Heart right ventricle (tissue), 16 donors: ENCODE measurements at places on chromosomes 7 and 10.

DNA sequence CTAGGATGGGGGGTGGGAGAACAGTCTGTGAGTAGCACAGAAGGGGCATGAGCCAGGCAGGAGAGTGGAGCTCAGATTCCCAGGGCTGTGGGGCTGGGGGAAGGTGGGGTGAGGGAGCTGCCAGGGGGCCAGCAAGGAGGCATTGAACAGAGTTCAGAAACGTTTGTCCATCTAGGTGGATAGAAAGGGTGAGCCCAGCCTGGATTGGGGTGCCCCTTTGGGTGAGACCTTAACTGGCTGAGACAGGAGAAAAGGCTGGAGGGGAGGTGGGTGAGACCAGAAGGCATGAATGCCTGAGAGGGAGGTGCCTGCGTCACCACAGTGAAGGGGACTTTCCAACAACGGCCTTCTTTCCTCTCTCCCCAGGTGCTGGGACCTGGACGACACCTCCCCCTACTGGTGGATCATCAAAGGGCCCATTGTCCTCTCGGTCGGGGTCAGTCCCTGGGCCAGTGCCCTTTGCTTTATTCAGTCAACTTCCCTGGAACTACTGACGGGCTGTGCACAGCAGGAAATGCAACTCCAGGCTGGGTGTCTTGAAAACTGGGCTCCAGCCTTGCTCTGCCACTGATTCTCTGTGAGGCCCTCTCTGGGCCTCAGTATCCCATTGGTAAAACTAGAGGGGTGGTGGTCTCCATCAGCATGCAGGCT, 11.0 kb downstream of the GHRHR start:
- peak; percentile 69 for DNase-seq
- H3K27me3 ChIP-seq, result peaks cover 36% of the 10 kb centered on the region
- no peaks in the 10 kb centered on the region for H3K36me3 ChIP-seq
- H3K4me1 ChIP-seq, result no peaks in the 10 kb centered on the region

- DNase-seq, result no peak
- H3K36me3 ChIP-seq, result no peaks in the 10 kb centered on the region
- H3K4me3 ChIP-seq, result no peak overlapping the region
Observed at GRCh38 chr7:3912291-3912690, 611.2 kb downstream of the SDK1 start.

DNA sequence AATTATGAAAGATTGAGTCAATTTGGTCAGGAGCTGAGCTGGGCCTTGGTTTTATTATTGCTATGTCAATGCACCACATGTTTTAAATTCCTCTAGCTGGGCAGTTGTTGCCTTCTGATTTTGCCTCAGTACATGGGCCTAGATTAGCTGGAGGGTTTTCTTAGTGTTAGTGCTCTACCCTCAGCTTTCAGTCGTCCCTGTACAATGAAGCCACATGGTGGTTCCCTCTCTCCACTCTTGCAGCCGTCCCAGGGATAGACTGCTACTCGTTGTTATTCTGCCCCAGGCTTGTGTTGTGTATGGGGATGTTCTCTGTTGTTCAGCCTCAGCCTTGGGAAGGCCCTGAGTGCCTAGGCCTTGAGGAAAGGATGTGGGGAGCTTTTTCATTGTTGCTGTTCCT, 37.0 kb downstream of the NHLRC2 start:
- H3K36me3 ChIP-seq, result peaks cover 14% of the 10 kb centered on the region
- H3K27me3 ChIP-seq, result no peaks in the 10 kb centered on the region
- H3K4me1 ChIP-seq, result peaks cover 39% of the 10 kb centered on the region
- peak overlapping the region; percentile 56 for H3K27ac ChIP-seq
- no peak overlapping the region for H3K4me3 ChIP-seq

GRCh38 chr7:45969940-45970339, 48.9 kb upstream of the IGFBP3 start:
- no peaks in the 10 kb centered on the region for H3K27me3 ChIP-seq
- H3K36me3 ChIP-seq, result no peaks in the 10 kb centered on the region
- H3K4me1 ChIP-seq, result peaks cover 9% of the 10 kb centered on the region
- no peak overlapping the region for H3K4me3 ChIP-seq
- no peak for DNase-seq
- no peak overlapping the region for H3K27ac ChIP-seq

DNA sequence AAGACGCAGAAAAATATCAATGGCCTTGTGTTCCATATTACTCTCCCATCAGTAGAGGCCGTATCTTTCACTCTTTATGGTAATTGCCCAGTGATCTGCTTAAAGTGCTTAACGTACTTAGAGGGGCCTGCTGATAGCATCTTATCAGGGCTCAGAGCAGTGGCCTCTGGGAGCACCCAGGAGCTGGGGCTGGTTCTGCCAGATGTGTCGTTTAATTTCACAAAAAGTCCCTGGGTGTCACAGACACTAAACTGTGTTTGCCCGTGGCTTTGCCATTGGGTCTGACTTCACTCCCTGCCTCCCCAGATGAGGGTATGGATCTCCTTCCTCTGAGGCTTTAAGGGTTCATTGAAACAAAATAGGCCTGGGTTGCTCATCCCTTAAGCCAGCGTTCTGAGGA, 435.3 kb downstream of the GATA3 start:
- H3K4me3 ChIP-seq, result no peak overlapping the region
- H3K27ac ChIP-seq, result no peak overlapping the region
- peaks cover 12% of the 10 kb centered on the region for H3K27me3 ChIP-seq
- no peaks in the 10 kb centered on the region for H3K36me3 ChIP-seq
- no peak for DNase-seq

DNA sequence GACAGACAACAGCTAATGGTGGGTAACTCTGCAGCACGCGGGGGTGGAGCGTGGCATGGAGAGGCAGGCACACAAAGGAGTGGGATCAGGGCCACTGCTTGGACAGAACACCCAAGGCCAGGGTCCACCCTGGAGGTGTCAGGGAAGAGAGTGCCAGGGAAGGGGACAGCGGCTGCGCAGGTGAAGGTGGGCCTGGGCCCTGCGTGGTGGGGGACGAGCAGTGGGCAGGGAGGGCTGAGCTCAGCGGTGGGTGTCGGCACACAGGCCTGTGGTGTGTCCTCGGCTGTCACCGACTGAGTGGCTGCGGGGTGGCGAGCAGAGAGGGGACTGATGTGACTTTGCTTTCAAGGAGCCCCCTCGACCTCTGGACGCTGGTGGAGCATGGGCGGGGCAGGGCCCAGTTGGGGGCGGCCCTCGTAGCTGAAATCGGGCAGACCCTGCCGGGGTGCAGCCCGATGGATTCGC, 8.4 kb upstream of the SCART1 start:
- no peak overlapping the region for H3K27ac ChIP-seq
- no peaks in the 10 kb centered on the region for H3K4me1 ChIP-seq
- H3K36me3 ChIP-seq, result no peaks in the 10 kb centered on the region
- H3K27me3 ChIP-seq, result no peaks in the 10 kb centered on the region
- DNase-seq, result no peak

DNA sequence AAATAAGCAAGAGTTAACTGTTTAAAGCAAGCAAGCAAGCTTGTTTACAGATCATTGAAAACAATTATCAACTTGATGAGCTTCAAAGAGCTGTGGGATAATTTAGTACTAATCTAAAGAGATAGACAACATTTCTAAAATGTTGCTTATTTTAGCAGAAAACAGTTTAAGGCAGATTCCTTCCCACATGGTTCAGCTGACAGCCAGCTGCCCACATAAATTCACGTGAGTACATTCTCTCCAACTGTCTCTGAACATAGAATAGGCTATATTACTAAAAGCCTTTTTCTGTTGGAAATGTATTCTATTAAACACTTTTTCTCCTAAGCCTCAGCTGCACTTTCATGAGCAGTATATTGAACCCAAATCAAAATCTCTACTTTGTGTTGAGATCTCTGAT, 174.1 kb downstream of the LRRN3 start:
- no peak overlapping the region for H3K27ac ChIP-seq
- peaks cover 18% of the 10 kb centered on the region for H3K4me1 ChIP-seq
- DNase-seq, result no peak
- no peak overlapping the region for H3K4me3 ChIP-seq
- H3K36me3 ChIP-seq, result no peaks in the 10 kb centered on the region

DNA sequence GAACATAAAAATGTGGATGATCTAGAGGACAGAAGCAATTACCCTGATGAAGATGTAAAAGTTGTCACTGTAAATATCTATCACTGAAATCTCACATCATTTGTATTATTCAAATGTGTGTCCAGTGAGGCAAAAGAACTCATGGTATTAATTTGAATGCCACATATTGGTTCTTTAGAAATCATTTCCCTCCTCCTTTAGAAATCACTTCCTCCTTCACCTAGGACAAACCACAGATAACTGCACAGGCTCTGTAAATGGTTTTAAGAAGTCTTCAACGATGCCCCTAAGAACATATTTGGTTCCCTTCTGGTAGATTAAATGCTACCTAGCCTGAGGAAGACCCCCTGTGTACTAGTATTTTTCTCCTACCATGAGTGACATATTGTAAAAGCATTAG, 33.1 kb upstream of the ZNF518A start:
- H3K4me1 ChIP-seq, result no peaks in the 10 kb centered on the region
- no peak for DNase-seq
- H3K36me3 ChIP-seq, result no peaks in the 10 kb centered on the region
- H3K27me3 ChIP-seq, result peaks cover 98% of the 10 kb centered on the region
- H3K4me3 ChIP-seq, result no peak overlapping the region
- no peak overlapping the region for H3K27ac ChIP-seq

GRCh38 chr10:84783386-84783785, 455.0 kb downstream of the CCSER2 start:
- no peak overlapping the region for H3K4me3 ChIP-seq
- no peak for DNase-seq
- no peaks in the 10 kb centered on the region for H3K27me3 ChIP-seq
- no peak overlapping the region for H3K27ac ChIP-seq
- H3K36me3 ChIP-seq, result no peaks in the 10 kb centered on the region

- no peaks in the 10 kb centered on the region for H3K36me3 ChIP-seq
- no peak overlapping the region for H3K27ac ChIP-seq
- no peaks in the 10 kb centered on the region for H3K27me3 ChIP-seq
- no peaks in the 10 kb centered on the region for H3K4me1 ChIP-seq
- no peak overlapping the region for H3K4me3 ChIP-seq
Observed at GRCh38 chr7:158005531-158005930, 582.1 kb downstream of the PTPRN2 start.

DNA sequence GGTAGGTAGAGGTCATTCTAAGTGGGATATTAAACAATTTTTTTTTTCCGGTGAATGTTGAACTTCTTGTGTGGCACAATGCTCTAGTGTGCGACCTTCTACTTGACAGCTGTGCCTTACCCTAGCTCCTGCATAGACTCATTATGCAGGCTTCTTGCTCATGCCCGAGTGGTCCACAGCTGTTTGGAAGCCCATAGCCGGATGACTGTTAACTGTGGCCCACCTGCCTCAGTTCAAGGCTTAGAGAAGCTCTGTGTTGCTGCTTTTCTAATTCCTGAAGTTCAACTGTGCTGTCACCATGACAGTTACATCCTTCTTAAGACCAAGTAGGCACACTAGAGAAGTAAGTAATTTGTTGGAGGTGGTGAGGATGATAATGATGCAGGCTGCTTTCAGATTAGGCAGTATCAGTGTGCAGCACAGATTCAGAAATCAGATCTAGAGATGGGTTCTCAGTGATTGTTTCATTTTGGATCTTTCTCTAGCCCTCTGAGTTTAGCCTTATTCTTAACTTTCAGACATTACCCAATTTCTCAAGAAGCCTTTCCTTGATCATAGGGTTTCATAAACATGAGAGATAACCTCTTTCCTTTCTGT, 278.4 kb downstream of the PHF14 start:
- H3K36me3 ChIP-seq, result no peaks in the 10 kb centered on the region
- H3K27me3 ChIP-seq, result no peaks in the 10 kb centered on the region

GRCh38 chr10:5440206-5440605, 27.8 kb downstream of the NET1 start:
- H3K27ac ChIP-seq, result no peak overlapping the region
- H3K36me3 ChIP-seq, result no peaks in the 10 kb centered on the region
- no peaks in the 10 kb centered on the region for H3K4me1 ChIP-seq
- H3K4me3 ChIP-seq, result no peak overlapping the region

DNA sequence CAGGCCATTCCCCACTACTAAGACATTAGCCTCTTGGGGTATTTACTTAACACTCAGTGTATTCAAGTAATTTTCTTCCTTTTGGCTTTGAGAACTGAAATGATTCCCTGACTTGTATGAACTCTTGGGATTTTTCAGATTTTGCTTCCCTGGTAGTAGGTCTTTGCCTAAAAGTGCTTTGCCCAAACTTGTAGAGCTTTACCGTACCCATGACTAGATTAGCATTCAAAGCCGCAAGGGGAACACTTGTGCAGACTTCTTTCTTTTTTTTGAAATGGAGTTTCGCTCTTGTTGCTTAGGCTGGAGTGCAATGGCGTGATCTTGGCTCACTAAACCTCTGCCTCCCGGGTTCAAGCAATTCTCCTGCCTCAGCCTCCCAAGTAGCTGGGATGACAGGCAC, 6.1 kb upstream of the STAM start:
- peaks cover 8% of the 10 kb centered on the region for H3K4me1 ChIP-seq
- H3K4me3 ChIP-seq, result no peak overlapping the region
- no peaks in the 10 kb centered on the region for H3K27me3 ChIP-seq
- H3K36me3 ChIP-seq, result no peaks in the 10 kb centered on the region
- no peak overlapping the region for H3K27ac ChIP-seq

DNA sequence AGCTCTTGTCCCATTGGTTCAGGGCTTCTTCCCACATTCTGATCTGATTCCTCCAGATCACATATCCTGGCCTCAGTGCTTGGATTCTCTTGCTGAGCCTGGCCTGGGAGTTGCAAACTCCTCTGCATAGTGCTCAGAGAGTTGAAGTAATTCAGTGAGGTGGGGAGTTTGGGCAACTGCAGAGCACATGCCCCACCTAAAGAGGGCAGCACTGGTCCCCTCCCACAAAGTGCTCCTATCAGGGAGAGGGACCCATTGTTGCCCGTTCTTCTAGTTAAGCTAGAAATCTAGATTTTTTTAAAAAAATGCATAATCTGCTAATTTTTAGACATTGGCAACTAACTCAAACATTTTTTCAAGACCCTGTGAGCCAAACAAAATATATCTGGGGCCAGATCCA, 45.1 kb downstream of the CHN2 start:
- no peak overlapping the region for H3K4me3 ChIP-seq
- H3K27ac ChIP-seq, result no peak overlapping the region
- no peaks in the 10 kb centered on the region for H3K36me3 ChIP-seq
- peaks cover 14% of the 10 kb centered on the region for H3K4me1 ChIP-seq

DNA sequence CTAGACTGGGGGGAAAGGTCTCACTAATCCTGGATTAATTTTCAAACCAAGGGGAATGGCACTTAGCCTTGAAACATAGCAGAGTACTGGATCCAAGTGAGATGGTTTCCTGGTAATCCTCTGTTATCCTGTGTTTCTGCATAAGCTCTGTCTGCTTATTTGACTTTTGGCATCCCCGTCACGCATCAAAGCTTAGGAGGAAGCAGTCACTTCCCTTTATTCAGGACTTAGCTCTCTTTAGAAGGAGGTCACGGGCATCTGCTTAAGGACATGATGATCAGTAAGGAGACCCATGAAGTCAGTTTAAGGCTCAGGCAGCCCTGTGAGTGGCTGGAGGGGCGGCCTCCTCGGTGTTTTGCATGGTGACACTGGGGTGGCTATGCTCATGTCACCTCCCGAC, 30.0 kb downstream of the TSPAN15 start:
- H3K4me1 ChIP-seq, result peaks cover 83% of the 10 kb centered on the region
- DNase-seq, result no peak
- H3K36me3 ChIP-seq, result no peaks in the 10 kb centered on the region

- H3K4me3 ChIP-seq, result no peak overlapping the region
- peaks cover 15% of the 10 kb centered on the region for H3K4me1 ChIP-seq
- H3K27me3 ChIP-seq, result no peaks in the 10 kb centered on the region
- H3K27ac ChIP-seq, result no peak overlapping the region
Observed at GRCh38 chr10:97028126-97028831, 157.5 kb downstream of the SLIT1 start.
